ENCODE measurements at places on chromosomes 2 and 18.

- no peak for DNase-seq
These were observed 35.5 kb upstream of the RMP24 start for GRCh38 chr18:35936951-35937350.

DNA sequence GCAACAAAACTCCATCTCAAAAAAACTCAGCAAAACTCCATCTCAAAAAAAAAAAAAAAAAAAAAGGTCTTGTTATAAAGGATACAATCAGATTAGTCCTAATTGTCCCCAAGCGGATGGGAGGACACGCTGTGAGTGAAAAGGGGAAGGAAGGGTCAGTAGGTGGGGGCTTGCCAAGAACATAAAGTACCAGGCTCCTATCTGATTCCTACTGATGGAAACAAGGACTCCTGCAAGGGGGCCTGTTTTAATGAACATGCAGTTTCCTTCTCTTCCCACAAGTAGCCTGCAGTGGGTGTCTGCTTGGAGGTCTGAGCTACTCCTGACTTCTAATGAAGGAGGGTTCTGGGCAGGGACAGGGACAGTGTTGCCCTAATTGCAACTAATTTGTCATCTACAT is 7.9 kb downstream of the SCG2 start:
- no peak for DNase-seq

DNA sequence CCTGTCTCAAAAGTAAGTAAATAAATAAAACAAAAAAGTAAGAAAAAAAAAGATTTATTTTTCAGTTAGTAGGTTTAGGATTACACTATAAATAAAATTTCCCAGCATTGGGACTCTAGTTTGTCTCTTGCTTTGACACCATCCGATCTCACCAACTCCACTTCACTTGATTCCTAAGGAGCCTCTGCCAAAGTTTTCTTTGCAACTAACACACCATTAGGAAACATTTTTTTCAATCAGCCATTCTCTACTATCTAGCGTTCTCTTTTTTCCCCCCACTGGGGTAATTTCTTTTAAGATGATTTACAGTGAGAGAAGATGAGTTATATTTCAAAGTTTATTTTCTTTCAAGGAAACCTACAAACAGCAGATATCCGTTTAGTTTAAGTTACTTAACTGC is 10.6 kb upstream of the NEMP2 start:
- no peak for DNase-seq

- peak; percentile 21 for DNase-seq
These were observed 70.5 kb upstream of the IGFBP5 start for GRCh38 chr2:216765761-216766262.

- DNase-seq: no peak
These were observed 7.0 kb upstream of the ALPK2 start for GRCh38 chr18:58635891-58636290.

DNA sequence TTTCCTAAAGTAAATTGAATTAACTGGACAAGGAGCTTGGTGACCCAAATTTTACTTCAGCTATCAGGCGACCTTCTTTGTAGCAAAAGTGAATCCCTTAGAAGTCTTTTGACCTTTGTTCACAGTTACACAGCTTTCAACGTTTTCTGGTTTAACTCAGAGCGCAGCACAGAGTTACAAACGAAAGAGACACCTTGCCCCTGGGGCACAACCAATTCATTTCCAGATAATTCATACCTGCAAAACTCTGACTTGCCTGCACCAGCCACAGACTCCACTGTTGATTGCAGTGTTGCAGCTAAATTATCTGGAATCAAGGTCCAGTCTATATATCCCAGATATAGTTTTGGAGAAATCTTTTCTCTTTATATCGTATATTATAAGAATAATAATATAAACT is 358.6 kb upstream of the VWC2L start:
- no peak for DNase-seq

GRCh38 chr2:44668336-44668735 is 273.2 kb upstream of the SIX3 start:
- no peak for DNase-seq

- no peak for DNase-seq
These were observed 43.3 kb downstream of the FBXO11 start for GRCh38 chr2:47862949-47863348.

DNA sequence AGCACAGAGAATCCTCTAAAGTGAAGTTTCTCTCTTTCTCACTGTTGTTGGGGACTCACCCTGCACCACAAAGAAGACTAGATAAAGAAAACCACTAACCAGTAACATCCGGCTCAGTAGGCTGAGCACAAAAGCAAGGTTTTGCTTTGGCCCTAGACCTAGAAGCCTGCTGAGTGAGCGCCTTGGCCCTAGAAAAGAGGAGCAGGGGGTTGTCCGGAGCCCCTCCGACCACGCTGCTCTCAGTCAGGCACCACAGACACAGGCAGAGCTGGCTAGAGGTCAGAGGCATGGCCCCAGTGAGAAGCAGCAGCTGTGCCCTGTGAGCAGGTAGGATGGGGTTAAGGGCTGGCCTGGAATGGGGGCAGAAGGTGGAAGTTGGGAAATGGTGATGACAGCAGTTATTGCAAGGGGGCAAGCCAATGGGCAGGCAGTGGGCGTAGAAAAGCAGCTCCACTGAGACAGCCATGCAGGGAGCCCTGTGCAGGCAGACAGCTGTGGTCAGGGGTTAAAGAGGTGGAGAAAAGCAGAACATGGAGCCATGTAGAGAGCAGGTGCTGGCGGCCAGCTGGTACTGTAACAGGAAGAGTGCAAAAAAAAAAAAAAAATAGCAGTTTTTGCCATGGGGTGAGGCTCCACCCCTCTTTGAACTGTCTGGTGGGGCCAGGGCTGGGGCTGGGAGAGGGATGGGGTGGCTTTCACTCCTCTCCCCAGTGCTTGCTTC is 36.9 kb upstream of the SLC14A1 start:
- no peak for DNase-seq

GRCh38 chr2:232293191-232293590 is 85.4 kb upstream of the ALPP start:
- DNase-seq: no peak

GRCh38 chr2:47598476-47598875 is 184.5 kb upstream of the MSH6 start:
- DNase-seq: no peak

DNA sequence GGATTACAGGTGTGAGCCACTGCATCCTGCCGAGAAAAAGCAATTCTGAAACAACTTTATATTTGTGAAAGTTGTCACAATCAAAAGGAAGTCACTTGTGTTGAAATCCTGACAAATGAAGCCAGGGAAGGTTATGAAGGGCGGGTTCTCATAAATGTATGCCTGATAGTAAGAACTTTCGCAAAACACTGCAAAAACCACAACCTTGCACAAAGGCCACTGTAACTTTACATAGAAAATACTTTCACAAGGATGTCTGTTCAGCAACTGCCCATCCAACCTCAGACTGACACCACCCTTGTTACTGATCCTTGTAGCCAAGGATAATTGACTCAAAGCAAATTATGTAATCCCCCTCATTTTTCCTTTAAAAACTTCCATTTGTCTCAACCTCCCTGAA is 90.6 kb downstream of the SLC4A3 start:
- no peak for DNase-seq

DNA sequence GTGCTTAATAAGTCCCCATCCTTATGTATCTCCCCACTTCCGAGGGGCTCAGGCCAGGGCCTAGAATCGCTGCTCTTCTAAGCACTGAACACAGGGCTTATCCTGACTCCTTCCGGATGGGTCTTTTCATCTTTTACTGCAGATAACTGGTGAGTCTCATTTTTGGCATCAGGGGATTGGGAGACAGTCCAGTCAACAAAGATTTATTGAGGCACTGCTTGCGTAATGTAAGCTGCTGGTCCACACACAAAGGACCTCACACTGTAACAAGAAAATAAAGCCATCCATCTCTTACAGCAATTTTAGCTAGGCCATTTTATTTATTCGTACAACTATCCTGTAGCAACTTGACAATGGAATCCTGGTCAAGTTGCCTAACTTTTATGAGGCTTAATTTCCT is 600.5 kb downstream of the CNTNAP5 start:
- no peak for DNase-seq

- DNase-seq: no peak
These were observed 601.8 kb upstream of the ID2 start for GRCh38 chr2:8080063-8080462.

- DNase-seq: no peak
These were observed 16.6 kb downstream of the SP110 start for GRCh38 chr2:230203110-230203676.

- no peak for DNase-seq
These were observed 87.8 kb downstream of the LYPD1 start for GRCh38 chr2:132581991-132582738.

GRCh38 chr2:143162997-143163396 is 33.8 kb downstream of the ARHGAP15 start:
- DNase-seq: no peak

DNA sequence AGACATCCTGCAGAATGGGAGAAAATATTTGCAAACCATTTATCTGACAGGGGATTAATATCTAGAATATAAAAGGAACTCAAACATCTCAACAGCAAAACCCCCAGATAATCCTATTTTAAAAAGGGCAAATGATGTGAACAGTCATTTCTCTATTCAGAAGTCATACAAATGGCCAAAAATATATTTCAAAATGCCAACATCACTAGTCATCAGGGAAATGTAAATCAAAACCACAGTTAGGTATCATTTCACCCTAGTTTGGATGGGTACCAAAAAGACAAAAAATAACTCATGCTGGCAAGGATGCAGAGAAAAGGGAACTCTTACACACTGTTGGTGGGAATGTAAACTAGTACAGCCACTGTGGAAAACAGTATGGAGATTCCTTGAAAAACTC is 70.0 kb downstream of the TBR1 start:
- no peak for DNase-seq

GRCh38 chr2:71736091-71736861 is 282.9 kb downstream of the DYSF start:
- no peak for DNase-seq

GRCh38 chr2:12278217-12278750 is 438.5 kb upstream of the TRIB2 start:
- no peak for DNase-seq

DNA sequence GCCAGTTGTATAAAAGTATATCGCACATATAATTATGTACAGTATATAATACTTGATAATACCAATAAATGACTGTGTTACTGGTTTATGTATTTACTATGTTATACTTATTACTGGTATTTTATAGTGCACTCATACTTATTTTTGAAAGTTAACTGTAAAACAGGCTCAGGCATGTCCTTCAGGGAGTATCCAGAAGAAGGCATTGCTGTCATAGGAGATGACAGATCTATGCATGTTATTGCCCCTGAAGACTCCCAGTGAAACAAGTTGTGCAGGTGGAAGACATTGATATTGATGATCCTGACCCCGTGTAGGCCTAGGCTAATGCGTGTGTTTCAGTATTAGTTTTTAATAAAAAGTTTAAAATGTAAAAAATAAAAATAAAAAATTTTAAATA is 20.3 kb upstream of the ASXL3 start:
- DNase-seq: no peak

- DNase-seq: no peak
These were observed 1.1 kb downstream of the TRABD2A start for GRCh38 chr2:84879584-84880394.

DNA sequence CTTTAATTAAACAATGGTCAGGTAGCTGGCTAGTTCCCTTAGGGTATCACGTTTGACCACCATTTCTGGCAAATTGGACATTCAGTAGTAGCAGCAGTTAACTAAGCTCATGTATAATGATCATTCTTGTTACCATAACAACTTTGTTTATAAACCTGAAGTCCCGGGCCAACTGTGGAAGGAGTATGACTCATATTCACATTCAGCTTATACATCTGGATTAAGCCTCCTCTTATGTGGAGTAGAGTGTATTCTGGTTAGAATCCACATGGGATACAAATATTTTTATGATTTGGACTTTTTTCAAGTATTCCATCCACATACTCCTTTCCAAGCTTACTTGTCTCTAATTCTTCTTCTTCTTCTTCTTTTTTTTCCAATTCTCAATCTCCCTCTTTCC is 70.3 kb upstream of the ZSWIM2 start:
- DNase-seq: no peak

DNA sequence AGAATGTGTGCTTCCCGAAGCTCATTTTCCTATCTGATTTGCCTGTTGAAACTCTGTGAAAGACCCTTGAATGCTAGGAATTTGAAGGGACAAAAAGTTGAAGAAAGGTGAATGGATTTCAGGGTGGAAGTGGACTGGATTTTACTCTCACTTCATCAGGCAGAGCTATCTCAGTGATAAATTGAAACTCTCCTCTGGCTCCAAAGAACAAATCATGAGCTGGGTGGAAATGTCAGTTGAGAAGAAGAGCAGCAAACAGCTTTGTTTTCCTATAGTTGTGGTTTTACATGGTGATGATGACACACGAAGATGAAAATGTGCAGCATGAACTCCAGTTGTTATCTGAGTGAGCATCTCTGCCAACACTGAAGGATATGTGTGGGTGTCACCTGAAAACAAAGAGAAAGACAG is 34.4 kb downstream of the CD28 start:
- no peak for DNase-seq

Data from PC-9 (cell line).